ENCODE measurements at places on chromosomes 2 and 18. TPM values are rescaled to one million over a fixed set of nuclear protein-coding genes. Genes with fewer than 3 reads are reported as not detected.

DNA sequence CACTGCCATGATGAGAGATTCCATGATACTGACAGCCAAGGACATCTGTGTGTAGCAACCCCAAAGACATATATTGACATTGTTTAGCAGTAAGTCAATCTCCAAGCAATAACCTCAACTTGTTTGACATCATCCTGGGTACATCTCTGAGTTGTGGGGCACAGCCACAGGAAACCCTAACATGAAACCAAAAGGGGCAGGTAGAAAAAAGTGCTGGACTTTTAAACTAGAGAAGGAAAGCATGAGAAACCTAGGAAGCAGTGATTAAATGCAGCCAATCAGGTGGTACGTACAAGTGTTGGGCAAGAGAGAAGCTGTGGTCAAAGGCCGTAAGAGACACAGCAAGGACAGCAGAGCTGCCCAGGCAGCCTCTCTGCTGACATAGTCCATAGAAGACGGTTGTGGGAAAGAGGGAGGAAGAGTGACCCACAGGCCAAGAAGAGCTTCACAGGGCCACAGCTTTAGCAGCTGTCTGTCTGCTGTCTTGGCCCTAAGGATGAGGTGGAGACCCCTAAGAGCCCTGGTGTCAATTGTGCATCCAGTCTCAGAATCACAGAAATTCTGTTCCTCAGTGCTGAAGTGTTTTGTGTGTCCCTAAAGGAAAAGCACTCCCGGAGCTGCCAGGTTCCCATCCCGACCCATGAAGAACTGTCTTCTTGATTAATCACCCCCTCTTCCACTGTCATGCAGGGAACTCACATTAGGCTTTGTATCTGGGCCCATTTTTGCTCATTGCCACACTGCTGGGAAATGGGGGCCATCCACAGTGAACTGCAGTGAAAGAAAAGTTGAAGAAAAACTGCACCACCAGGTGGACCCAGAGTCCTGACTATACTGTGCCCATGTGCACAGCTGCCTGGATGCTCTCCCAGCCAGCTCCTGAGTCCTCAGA, 25.4 kb upstream of the CHN1 start:
- ATAC-seq: no peak

- ATAC-seq: no peak
Measured at GRCh38 chr2:119028327-119029174, 86.6 kb downstream of the MARCO start.

DNA sequence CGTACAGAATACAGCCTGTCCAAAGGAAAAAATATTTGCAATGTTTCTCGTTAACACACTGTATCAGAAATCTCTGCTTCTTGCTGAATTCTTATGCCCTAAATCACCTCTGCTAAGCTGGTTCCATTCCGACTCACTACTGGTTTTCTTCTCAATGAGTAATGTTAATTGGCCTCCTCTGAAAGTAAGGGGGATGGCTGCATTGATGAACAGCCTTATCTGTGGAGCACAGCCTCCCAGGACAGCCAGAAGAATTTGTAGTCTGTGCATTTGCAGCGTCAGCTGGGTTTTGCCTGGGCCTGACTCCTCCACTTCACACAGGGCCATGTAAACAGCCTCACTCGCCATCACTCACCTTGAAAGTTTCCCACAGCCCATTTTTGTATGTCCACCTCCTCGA, 127.7 kb downstream of the RNF152 start:
- ATAC-seq: no peak

- ATAC-seq: no peak
Measured at GRCh38 chr2:216104691-216105090, 4.5 kb upstream of the XRCC5 start.

DNA sequence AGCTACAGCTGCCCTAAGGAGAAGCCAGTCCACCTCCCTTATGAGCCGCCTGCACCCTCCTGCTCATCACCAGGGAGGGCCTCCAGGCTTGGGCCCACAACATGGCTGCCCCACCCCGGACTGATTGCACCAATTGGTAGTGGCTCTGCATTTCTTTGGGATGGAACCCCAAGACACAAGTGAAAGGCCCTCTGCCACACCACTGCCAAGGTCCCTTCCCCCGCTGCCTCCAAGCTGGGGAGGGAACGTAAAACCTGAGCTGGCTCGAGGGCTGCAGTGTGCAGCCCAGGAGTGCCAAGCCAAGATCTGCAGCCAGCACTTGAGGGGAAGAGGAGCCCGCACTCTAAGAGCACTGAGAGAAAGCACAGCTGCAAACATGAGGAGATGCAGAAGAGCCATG, 97.3 kb downstream of the EFEMP1 start:
- ATAC-seq: no peak

GRCh38 chr2:231244382-231245248, 46.2 kb downstream of the ARMC9 start:
- no peak for ATAC-seq

DNA sequence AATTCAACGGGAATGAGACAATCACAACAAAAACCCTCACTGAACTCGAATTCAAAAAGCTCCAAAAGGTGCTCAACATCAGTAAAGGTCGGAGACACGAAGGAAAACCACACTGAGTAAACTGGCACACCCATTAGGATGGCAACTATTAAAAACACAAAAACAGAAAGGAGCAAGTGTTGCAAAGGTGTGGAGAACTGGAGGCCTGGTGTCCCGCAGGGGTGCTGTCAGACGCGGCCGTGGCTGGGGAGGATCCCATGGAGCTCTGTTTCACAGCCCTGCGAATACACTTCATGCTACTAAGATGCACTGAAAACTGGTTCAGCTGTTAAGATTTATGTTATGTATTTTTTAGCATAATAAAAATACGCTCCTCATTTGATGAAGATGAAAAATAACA, 730.6 kb downstream of the GALR1 start:
- ATAC-seq: no peak

- ATAC-seq: no peak
Measured at GRCh38 chr18:73842795-73843394, 304.7 kb downstream of the FBXO15 start.

GRCh38 chr2:237475704-237476141, 11.3 kb upstream of the MLPH start:
- peak; percentile 63 for ATAC-seq

The MZT2A gene
- 113 TPM for total RNA-seq

The TMEM182 gene
- total RNA-seq: 2.5 TPM

The LOXHD1 gene
- 0.12 TPM for total RNA-seq

The C2orf15 gene
- 1.9 TPM for total RNA-seq

The B3GNT2 gene
- 20.2 TPM for total RNA-seq

The CFAP210 gene
- not detected for total RNA-seq

The TUBA4B gene
- total RNA-seq: not detected

The MEX3C gene
- 19.4 TPM for total RNA-seq

The FAM124B gene
- total RNA-seq: 0.36 TPM

The ROCK2 gene
- 14.4 TPM for total RNA-seq
